ENCODE measurements at places on chromosomes 11 and 22.

- DNase-seq: no peak
Observed at GRCh38 chr22:19052941-19053541, 69.2 kb downstream of the DGCR2 start.

DNA sequence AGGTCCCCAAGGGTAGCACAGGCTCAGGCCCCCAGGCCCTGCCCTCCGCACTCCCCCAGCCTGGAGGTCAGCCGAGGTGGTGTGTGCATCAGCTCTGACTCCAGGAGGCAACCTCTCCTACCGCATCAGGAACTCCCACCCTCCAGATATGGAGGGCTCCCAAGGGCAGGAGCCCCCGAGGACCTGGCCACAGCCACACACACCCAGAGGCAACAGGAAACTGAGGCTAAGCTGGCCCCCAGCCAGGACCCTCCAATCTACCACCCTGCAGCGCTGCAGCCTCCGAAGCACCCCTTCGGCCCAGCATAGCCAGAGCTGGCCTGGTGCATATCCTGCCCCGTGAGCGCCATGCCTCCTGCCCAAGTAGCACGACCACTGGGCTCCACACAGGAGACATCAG lies 104.0 kb downstream of the MED15 start:
- DNase-seq: no peak

- DNase-seq: no peak
Observed at GRCh38 chr22:50483106-50483505, 1.8 kb downstream of the ADM2 start.

- DNase-seq: no peak
Observed at GRCh38 chr11:44530413-44531115, 34.9 kb upstream of the CD82 start.

GRCh38 chr11:32829157-32829679 lies 509 bp upstream of the PRRG4 start:
- no peak for DNase-seq

DNA sequence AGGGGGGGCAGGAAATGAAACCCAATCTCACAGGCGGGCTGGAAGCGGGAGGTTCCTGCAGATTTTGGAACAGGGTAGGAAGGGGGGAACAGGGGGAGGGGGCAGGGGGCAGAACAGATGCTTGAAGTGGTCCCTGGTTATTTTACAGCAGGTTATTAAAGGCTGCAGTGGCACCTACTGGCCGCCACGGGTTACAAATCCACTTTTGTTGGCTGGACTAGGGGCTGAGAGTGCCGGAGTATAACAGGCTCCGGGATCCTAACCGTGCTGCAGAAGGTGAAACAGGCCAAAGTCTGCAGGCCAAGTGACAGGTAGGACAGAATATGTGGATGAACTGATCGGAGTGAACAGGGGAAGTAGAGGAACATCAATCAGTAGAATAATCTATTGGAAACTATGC lies 2.5 kb downstream of the ROBO3 start:
- DNase-seq: no peak

DNA sequence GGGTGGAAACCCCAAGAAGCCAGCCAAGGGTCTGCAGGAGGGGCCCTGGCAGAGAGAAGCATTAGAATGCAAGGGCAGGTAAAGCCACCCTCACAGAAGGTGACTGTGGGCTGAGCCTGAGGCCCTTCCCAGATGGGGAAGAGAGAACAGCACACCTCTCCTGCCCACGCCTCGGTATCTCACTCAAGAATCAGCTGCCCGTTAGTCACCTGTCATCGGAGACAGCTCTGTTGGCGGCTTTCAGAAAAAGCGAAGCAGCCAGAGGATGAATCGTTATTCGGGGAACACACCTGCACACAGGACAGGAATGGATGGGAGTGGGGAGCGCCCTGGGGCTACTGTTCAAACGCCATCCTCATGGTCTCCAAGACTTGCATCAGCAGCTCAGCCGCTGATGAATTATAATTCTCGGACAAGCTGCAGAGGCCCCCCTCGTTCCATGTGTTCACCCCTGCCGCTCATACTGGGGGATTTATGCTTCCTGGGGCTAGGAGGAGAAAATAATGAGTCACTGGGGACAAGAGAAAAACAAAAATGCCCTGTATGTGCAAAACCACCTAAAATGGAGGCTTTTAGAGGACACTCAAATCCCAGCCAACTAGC lies 21.6 kb upstream of the TMA7B start:
- no peak for DNase-seq

GRCh38 chr22:48715511-48715910 lies 1112.2 kb downstream of the BRD1 start:
- DNase-seq: no peak

DNA sequence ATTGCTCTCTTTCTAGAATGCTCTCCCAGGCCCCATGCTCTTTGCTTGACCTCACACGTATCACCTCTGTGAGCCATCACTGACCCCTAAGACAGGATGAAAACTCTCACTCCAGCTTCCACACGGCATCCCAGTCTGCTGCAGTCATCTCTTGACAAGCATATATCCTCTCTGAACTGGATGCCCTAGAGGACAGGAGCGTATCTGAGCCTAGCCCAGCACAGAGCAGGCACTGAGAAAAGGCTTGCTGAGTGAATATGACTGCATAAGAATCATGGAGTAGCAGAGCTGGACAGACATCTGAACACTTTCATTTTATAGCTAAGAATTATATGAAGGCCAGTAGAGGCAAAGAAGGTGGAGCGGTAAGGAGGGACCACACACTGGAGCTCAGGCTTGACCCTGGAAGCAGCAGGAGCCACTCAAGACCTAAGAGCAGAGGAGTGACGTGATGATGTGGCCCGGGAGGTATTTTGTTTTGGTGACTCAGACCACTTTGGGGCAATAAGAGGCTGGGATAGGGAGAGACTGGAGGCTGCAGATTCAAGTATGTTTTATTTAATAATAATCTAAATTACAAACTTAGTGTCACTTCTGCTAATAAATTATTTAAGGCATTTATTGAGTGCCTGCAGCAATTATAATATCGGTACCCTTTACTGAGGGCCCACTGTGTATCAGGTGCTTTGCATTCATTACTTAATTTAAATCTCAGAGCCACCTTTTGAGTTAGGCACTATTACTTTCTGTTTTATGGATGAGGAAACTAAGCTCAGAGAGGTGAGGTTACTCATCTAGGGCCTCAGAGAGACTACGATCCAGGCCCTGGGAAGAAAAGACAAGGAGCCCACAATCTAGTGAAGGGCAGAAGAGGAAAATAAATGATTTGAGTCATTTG lies 42.6 kb downstream of the MAP6 start:
- DNase-seq: peak; percentile 33

DNA sequence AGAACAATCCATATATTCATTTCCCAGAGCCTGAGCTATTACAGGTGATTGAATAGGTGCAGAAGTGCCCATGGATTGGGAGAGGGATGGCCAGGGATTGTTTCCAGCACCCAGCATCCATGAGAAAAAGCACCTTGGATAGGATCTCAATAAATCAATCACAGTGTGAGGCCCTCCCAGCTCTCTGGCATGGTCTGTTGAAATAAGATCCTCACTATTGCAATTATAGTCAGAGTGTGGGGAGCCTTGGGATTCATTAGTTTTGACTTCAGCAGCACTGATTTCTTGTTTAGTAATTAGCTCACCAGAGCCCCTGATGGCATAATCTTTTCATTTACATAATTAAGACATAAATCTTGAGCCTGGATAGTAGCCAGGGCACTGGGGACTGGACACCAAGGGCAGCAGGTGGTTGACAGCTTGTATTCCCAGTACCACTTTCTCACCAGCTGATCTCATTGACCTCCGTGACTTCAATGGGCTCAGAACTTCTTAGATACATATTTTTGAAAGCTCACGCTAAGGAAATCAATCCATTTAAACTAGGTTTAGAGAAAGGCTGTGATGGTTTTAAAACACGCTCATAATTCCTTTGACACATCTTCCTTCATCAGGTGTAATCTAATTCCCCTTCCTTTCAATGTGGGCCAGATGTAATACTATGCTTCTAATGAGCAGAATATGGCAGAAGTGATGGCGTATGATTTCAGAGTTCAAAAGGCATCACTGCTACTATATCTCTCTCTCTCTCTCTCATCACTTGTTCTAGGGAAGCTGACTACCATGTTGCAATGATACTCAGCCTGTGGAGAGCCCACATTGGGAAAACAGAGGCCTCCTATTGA lies 22.1 kb upstream of the DRD2 start:
- no peak for DNase-seq

- DNase-seq: peak; percentile 37
Observed at GRCh38 chr11:43327987-43328386, 16.2 kb downstream of the API5 start.

GRCh38 chr11:19891022-19891421 lies 178.4 kb downstream of the NAV2 start:
- no peak for DNase-seq

GRCh38 chr11:126400479-126400878 lies 45.0 kb downstream of the ST3GAL4 start:
- DNase-seq: no peak

- DNase-seq: no peak
Observed at GRCh38 chr11:74707602-74708510, 23.4 kb downstream of the CHRDL2 start.

GRCh38 chr11:70525466-70525865 lies 127.1 kb downstream of the CTTN start:
- no peak for DNase-seq

- no peak for DNase-seq
Observed at GRCh38 chr11:6694229-6694535, 11.0 kb upstream of the MRPL17 start.

DNA sequence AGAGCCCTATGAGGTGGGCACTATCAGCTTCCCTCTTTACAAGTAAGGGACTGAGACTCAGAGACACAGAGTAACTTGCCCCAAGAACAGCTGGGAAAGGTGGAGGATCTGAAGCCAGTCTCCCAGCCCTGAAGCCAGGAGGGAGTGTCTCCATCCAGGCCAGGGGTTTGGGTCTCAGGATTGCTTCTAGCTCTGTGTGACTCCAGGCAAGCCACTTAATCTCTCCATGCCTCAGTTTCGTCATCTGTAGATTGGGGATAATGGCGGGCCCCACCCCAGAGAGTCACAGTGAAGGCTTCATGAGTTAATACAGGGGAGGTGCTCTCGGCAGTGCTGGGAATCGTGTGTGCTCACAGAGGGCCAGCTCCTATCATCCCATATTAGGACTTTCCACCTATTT lies 10.5 kb downstream of the MAP4K2 start:
- DNase-seq: no peak

DNA sequence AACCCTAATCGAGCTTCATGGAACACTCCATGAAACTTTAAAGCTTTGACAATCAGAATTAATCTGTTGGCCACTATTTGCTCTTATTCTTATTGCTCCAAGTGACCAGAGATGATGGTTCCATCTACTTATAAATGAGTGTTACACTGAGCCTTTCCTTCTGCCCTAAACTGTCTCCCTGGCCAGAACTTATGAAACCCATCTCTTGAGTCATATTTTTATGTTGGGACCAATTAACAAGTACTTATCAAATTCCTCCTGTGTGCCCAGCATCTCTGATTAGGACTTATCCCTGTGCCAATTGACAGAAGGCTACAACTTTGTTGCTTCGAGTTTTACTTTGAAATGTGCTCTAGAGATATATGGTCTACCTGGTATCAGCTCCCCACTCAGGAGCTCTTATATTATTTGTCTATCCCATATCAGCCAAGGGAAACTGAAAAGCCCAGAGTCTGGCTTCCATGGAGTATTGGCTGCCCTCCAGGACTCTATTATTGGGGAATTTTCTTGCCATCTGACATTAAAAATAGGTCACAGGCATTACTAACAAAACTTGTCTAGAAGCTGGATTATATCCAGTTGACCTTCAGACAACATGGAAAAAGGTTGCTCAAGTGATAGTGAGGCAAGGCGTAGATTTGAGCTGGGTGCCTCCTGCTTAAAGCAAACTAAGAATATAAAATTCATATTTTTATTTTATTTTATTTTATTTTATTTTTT lies 8.8 kb downstream of the KREMEN1 start:
- no peak for DNase-seq

DNA sequence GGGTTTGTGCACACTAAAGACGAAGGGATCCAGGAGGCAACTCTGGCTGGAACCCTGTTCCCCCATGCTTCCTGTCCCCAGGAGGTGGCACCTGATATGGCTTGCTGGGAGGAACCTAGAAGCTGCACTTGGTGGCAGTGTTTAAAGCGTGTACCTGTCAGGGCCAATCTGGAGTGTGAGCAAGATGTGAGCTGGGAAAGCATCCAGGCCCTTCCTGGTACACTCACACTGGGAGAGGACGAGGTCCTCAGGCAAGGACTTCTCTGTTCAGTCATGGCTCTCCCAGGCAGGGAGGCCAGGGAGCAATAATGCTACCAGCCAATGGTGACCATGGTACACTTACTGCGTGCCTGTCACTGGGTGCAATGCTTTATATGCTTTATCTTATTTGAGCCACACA lies 130.7 kb upstream of the NECTIN1 start:
- no peak for DNase-seq

DNA sequence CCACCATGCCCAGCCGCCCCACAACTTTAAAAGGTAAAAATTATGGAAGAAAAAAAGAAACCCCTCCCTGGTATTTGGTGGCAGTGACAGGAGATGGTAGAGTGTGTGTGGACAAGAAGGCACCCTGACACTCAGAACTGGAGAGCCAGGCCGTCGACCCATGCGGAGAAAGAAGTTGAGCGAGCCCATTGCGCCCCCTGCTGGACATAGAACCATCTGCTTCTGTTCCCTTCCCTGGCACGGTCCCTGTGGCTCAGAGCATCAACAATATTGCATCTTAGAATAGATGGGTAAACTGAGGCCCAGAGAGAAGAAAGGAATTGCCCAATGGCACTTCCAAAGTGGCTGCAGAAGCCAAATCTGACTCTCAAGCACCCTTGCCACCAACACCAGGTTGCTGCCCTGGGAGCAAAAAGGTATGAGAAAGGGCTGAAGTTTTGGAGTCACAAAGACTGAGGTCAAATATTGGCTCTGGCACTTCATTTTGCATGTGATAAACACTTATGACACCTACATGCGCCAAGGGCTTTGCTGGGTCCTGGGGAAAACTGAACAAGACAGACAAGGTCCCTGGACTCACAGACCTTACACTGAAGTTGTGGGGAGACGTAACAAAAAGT lies 8.6 kb downstream of the MRPL11 start:
- peak; percentile 54 for DNase-seq

DNA sequence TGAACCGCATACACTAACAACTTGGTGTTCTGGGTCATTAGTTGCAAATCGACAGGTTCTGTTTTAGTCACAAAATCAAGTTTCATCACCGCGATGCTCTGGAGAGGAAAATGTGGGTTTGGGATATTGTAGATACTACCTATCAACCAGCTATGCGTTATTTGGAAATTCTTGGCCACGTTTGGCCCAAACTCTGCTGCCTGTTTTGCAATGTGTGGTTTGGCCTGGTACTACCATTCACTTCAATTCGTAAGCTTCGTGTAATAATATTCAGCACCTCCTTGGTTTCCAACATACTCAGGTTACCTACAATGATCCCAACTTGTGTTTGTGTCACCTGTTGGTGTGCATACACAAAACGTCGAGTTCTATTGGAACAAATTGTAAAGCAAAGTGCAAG lies 16.2 kb upstream of the ACER3 start:
- DNase-seq: no peak
